ENCODE measurements at places on chromosomes 16 and 17.

DNA sequence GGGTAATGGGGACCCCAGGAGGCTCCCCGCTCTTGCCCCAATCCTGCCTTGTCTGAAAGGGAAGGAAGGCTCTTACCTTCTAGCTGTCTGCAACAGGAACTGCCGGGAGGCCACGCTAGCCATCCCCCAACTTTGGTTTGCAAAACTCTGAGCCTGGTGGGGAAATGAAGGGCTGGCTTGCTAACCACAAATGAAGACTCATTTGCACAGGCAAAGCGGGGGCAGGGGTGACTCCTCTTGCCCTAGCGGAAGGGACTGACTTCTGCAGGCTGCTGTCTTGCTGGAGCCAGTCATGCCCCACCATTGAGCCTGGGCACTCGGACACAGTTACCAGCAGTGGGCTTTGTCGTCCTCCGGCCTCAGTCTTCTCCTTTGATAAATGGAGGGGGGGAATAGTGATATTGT, 52.6 kb downstream of the PLCG2 start:
- DNase-seq: no peak

DNA sequence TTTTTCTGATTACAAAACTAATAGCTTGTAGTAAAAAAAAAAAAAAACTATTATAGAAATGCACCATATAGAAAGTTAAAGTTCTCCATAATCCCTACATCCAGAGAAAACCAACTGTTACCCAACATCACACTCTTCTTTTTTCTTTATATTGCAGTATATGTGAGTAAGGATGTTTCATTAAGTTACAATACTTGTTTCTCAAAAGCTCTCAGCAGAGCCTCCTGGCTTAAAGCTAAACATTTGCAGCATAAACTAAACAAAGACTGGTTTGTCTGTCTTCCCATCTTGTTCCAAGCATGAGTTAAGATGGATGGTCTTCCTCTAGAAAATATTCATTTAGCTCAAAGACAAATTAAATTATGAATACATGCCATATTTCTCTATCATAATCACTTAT, 25.2 kb downstream of the GRB2 start:
- no peak for DNase-seq

DNA sequence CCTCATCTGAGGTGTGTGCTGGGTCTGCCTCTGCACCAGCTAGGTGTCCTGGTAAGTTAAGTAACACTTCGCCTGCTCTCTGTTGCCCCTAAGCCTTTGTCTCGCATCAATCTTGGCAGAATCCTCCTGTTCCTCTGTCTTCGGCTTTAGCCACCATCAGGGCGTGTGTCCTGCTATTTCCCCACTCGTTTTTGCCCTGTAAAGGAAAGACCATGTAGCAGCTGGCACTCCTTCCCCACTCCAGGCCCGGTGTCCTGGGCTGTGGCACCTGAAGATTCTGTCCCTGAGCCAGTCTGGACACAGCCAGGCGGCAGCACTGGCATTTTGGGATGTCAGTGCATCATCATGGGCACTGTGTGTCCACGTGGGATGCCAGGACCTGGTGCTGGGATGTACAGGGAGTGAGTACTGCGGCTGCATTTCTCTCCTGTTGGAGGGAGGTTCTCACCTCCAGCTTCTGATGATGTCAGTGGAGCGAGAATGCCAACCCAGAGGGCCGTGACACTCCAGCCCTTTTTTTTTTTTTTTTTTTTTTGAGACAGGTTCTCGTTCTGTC, 26.2 kb upstream of the FOXK2 start:
- peak; percentile 41 for DNase-seq

DNA sequence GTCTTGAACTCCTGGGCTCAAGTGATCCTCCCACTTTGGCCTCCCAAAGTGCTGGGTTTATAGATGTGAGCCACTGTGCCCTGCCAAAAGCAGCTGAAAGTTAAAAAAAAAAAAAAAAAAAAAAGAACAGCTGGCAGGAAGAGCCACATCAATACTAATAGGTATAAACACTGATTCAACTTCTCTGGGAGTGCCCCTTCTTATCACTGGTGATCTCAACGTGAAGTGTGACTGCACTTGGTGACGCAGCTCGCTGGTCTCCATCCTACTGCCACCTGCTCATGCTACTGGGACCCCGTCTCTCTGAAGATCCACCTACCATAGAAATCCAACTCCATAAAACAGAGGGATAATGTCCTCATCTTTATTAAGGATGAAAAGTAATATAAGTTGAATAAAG, 40.8 kb downstream of the RNF157 start:
- no peak for DNase-seq

- no peak for DNase-seq
These were observed 80.1 kb downstream of the VAT1L start for GRCh38 chr16:77868478-77868877.

GRCh38 chr17:73758245-73758644, 114.0 kb upstream of the SDK2 start:
- no peak for DNase-seq

GRCh38 chr17:27665549-27665948, 34.6 kb downstream of the LGALS9 start:
- no peak for DNase-seq

GRCh38 chr17:21124086-21124485, 2.7 kb upstream of the DHRS7B start:
- DNase-seq: no peak

- no peak for DNase-seq
These were observed 12.9 kb downstream of the ITGAX start for GRCh38 chr16:31367853-31368252.

DNA sequence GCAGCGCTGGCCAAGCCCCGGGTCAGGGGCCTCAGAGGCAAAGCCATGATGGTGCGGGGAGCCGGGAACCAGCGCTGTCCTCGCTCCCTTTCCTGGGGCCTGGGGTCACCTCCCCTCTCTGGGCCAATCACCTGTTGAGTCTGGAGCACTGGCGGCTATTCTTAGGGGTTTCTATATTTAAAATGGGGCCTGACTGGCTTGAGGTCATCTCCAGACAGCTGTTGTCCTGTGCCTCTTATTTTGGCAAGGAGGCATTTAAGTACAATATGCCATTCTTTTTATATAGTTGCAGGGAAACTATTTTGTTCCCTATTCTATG, at the start of gene COX6A2:
COX6A2 (minus strand) TSS at position 82 of the 319 bp plus-strand sequence; CDS start at position 47, 35 bp downstream.
- DNase-seq: no peak

DNA sequence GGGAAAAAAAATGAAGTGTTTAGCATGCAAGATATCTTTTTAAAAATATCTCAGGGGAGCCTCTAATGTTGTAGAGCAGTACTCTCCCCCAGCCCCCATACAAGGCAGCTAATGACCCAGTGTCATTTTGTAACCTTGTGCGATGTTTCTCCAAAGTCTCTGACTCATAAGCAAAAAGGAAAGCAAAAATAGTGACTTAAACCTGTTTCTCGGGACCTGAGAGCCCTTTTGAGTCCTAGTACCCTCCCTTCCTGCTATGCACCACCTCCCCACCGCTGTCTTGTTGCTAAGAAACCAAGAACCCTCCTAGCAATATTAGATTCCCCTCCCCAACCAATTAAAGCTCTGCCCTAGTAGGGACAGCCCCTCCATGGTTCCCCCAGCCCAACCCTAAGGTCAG, 2.8 kb downstream of the MYCBPAP start:
- peak; percentile 25 for DNase-seq

- DNase-seq: no peak
These were observed 22.9 kb downstream of the MARVELD3 start for GRCh38 chr16:71648921-71649320.
